ENCODE measurements at places on chromosomes 4 and X.

GRCh38 chr4:120918092-120918491 is 4.4 kb downstream of the PRDM5 start:
- DNase-seq: no peak

- no peak for DNase-seq
These were observed 34.8 kb upstream of the MAP9 start for GRCh38 chr4:155411546-155411945.

- no peak for DNase-seq
These were observed 16.1 kb downstream of the FAT1 start for GRCh38 chr4:186707574-186707973.

- no peak for DNase-seq
These were observed 78.7 kb upstream of the SLC7A11 start for GRCh38 chr4:138320831-138321230.

GRCh38 chr4:41590591-41590990 is 52.6 kb downstream of the LIMCH1 start:
- no peak for DNase-seq

GRCh38 chr4:6722891-6723290 is 6.9 kb downstream of the BLOC1S4 start:
- DNase-seq: no peak

DNA sequence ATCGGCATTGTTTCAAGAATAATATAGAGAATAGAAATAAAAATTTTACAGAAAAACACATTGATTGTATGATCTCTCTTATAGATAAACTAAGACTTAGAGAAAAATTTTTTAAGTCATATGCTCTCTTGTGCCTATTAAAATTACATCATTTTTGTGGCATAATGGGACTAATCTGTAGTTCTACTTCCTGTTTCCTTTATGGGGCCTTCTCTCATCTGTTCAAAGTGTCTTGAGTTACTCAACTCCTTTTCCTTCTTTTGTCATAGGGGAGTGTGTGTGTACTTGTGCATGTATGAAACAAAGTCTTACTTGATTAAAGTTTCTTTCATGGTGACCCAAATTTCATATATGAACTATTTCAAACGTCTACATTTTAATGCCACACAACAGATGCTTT is 1448.9 kb upstream of the TENM3 start:
- no peak for DNase-seq

DNA sequence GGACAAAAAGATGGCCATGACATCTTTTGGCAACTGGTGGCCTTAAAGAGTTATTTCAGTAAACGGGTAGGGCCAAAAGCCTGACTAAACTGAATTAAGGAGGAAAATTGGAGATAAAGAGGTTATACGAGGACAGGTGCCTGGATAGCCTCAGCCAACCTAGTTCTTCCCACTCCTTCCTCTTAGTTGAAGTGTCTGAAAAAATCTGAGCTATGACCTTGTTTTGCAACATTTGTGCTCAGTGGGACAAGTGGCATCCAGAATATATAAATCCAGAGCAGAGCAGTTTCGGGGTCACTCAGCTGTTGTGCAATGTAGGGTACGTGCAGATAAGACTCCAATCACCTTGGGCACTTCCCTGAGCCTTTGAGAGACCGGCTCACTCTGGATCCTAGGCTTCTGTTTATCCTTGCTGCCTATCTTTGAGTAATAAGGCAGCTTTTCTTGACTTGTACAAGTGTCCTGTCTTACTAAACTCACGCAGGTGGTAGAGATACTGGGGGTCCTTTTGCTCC is 50.2 kb upstream of the MORC4 start:
- DNase-seq: no peak

DNA sequence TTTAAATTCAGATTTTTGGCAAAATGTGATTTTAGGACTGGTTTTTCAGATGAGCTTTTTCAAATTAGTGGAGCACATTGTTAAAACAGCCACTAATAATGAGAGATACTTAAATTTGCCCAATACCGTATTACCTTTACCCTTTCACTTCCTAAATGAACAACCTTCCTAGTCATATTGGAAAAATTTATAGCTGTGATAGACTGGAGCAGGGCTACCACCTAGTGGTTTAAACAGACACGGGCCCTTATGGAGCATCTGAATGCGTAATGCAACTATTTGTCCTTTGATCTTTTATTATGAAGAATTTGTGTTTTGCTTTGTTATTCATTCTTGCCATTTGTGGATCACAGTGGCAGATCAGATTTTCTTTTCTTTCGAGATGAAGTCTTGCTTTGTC is 72.7 kb downstream of the KDM6A start:
- no peak for DNase-seq

- no peak for DNase-seq
These were observed 41.0 kb downstream of the BEX3 start for GRCh38 chrX:103417370-103417769.

Measured in brain microvascular endothelial cell (primary cell).